ENCODE measurements at places on chromosomes 1 and 21.

DNA sequence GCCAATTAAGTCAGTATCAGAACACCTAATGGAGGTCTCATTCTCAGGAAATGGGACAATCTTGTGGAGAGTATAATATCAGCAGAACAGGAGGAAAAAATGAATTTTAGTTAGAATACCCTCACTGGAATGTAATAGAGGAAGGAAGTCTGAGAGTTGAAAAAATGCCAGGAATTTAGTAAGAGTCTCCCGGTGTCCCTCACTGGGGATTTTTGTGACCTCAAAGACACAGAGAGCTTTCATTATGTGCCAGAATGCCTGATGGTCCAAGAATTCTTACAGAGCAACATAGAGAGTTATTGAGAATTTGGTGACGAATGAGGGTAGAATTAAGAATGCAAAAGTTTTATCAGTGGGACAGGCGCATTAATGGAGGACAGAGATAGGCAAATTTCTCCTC lies 443.5 kb upstream of the B3GALT2 start:
- DNase-seq = no peak

DNA sequence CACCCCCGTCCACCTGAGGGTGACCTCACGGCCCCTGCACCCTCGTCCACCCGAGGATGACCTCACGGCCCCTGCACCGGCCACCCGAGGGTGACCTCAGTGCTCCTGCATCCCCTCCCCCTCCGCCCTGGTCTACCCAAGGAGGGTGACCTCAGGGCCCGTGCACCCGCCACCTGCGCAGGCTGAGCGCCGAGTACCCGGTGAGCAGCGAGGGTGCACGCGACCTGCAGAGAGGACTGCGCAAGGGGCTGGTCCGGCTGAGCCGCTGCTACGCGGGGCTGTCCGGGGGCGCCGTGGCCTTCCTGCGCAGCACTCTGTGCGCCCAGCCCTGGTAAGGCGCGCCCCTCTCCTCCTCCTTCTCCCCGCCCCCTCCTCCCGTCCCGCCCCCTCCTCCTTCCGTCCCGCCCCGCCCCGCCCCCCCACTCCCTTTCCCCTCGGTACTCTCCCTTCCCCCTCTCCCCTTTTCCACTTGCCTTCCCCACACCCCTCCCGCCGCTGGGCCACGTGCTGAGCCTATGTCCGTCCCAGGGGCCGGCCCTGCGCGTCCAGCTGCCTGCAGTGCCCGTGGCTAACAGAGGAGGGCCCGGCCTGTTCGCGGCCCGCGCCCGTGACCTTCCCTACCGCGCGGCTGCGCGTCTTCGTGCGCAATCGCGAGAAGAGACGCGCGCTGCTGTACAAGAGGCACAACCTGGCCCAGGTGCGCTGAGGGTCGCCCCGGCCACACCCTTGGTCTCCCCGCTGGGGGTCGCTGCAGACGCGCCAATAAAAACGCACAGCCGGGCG lies 28.4 kb downstream of the TRIM11 start:
- DNase-seq = peak; percentile 95

GRCh38 chr1:190754666-190755065 lies 277.0 kb upstream of the BRINP3 start:
- no peak for DNase-seq

DNA sequence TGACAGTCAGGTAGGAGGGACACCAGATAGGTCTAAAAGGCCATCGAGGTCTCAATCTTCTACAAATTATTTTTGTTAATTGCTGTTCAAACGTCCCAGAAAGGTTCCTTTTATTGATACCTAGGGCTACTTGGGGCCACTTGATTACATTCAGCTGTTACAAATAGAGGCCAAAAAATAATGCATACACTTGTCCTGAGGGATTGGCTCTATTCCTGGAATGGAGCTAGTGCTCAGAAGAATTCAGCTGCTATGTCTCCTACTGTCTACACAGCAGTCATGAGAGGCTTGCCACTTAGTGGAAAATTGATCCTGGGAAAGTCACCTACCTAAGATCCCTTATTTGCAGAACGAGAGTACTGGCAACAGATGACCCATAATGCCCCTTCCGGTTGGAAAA lies 498.3 kb downstream of the ADGRL2 start:
- no peak for DNase-seq

GRCh38 chr1:187129132-187129531 lies 300.4 kb downstream of the PLA2G4A start:
- no peak for DNase-seq

- DNase-seq = no peak
Observed at GRCh38 chr1:47030170-47030805, 6.8 kb downstream of the CYP4X1 start.

DNA sequence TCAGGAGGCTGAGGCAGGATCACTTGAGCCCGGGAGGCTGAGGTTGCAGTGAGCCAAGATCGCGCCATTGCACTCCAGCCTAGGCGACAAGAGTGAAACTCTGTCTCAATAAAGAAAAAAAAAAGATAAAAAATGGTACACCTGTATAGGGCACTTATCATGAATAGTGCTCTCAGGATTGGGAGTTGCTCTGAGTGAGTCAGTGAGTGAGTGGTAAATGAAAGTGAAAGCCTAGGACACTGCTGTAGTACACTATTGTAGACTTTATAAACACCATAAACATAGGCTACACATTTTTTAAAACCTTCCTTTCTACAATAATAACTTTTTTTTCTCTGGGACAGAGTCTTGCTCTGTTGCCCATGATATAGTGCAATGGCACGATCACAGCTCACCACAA lies 16.8 kb downstream of the PHTF1 start:
- no peak for DNase-seq

- DNase-seq = no peak
Observed at GRCh38 chr21:14995695-14996490, 68.9 kb downstream of the NRIP1 start.

DNA sequence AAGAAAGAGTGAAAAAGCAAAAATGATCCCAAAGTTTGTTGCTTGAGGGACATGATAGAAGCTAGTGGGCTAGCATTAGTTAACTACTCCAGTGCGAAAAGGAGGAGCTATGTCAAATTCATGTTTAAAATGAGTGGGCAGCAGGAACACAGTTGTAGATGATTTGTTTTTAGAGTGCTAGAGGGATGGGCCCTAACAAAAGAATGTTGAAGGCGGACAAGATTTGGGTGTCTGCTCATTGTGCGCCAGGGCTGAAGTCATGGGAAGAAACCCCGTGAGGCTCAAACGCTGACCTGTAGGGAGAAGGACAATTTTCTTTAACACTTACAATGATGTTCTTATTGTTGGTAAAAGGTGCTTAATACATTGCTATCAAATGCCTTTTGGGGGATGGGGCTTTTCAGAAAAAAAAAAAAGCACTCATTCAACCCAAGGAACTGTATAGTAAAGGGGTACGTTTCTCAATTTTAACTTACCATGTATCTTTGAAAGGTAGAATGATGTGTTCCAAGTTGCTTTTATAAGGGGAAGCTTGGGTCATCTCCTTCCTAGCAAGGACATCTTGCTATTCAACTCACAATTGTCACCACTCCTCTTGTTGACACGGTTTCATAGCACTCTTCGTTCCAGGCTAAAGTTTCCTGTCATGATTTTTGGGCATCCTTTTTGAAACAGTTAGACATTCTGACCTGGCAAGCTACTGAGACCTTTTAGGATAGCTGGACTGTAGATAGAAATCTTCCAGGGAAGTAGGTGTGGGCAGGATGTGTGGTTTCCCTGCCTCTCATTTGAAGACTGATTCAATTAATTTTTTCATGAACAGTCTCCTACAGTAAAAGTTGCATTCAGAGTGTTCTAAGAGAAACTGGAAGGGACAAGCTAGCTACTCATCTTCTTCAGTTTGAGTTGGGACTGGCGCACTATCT lies 53.0 kb upstream of the CNN3 start:
- no peak for DNase-seq

DNA sequence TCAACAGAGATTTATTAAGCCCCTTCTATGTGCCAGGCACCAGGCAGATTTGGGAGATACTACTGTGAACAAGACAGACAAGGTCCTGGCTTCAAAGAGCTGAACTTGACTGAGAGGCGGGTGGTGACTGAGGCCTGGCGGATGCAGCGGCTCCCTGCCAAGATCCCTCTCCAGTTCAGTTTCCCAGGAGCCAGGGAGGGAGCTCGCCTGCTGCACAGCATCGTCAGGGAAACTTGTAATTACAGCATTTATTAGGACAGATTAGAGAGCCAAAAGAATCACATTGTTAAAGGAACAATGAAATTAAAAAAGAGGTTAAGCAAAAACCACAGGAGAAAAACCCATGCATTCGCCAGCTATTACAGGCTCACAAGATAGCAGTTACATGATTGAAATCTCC lies 55.3 kb downstream of the ETS2 start:
- DNase-seq = no peak

DNA sequence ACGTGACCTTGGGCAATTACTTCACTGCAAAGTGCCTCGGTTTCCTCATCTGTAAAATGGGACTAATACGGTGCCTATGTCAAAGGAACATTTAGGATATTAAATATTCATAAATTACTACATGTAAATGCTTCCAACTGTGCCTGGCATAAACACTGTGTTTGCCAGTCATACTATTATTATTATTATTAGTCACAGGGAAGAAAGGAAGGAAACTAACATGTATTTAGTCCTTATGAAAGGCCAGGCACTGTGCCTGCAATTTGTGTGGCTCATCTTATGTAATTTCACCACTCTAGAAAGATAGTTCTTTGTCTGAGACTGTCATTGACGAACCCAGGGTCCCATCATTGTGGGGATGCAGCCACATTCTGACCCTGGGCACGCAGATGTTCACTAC lies 45.0 kb downstream of the EPHB2 start:
- no peak for DNase-seq

DNA sequence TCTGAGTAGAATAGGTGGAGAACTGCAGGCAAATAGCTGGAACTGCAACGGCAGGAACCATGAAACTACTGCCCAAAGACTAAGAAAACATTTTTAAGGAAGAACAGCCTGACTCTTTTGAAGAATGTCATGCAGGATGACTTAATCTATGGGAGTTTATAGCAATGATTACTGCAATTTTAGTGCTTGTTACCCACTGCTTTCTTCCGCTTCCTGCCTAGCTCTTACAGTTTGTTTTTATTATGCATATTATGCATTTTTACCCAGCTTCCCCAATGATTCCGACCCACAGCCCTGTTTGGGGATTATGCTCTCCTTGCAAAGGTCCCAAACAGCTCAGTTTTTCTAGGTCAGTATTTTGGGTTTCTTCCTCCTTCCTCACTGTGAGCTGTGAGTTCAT lies 71.2 kb downstream of the PCNX2 start:
- no peak for DNase-seq

GRCh38 chr1:90135286-90135685 lies 140.4 kb downstream of the ZNF326 start:
- no peak for DNase-seq

GRCh38 chr1:145827966-145828365 lies 4.0 kb downstream of the POLR3C start:
- DNase-seq = no peak

- DNase-seq = no peak
Observed at GRCh38 chr1:27033043-27033746, 20.5 kb upstream of the TENT5B start.

DNA sequence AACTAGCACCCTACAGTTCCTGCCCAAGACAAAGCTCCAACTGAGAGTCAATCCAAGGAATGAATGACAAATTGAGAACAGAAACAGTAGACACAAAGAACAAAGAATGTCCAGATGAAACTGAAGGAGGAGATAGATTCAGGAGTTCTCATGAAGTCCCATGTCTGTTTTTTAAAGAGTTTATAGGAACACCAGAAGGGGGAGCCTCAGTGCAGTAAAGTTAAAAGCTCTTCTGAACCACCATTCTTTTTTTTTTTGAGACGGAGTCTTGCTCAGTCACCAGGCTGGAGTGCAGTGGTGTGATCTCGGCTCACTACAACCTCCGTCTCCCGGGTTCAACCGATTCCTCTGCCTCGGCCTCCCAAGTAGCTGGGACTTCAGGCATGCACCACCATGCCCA lies 323.6 kb downstream of the MRPL39 start:
- no peak for DNase-seq
